ENCODE measurements at places on chromosomes 6 and 20.

DNA sequence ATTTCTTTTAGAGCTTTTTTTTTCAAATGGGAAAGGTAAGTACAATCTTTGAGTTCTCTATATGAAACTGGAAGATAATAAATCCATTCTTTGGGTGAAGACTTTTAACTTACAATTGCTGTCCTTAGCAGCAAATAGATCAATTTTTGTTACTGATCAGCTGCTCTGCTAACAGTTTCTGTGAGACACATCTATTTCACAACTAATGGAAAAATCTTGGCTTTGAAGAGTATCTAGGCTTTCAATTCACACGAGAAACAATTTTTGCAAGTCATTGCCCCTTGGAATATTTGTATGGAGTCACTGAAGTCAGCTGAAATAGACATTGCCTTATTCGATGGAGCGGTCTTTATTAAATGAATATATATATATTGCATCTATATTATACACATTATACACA lies 20.5 kb upstream of the ARG1 start:
- no peak for DNase-seq

- DNase-seq = peak; percentile 64
These were observed 719 bp upstream of the EDN1 start for GRCh38 chr6:12289365-12289919.

- DNase-seq = no peak
These were observed 5.0 kb downstream of the MARCKS start for GRCh38 chr6:113862112-113862511.

GRCh38 chr20:23867152-23867776 lies 12.3 kb downstream of the CST5 start:
- peak; percentile 46 for DNase-seq

GRCh38 chr6:105357165-105357564 lies 45.7 kb downstream of the PREP start:
- no peak for DNase-seq

- DNase-seq = no peak
These were observed 359.9 kb upstream of the EPHA7 start for GRCh38 chr6:93779086-93779841.

GRCh38 chr6:142551274-142551811 lies 249.5 kb downstream of the ADGRG6 start:
- no peak for DNase-seq

DNA sequence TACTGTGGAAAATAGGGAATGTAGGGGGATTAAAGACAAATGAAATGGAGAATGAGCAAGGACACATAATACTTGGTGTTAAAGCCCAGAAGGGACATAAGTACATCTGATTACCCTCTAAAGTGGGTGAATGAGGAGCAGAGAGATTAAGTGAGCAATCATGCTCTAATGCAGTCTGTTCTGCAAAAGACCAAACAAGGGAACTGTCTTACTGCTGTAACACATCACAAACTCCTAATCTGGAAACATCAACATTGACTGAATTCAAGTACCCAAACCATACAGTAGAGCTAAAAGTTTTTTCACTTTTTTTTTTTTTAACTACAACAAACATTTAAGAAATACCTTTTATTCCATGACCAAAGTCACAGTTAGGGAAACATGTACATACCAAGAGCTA lies 19.3 kb upstream of the SLC17A4 start:
- DNase-seq = no peak

DNA sequence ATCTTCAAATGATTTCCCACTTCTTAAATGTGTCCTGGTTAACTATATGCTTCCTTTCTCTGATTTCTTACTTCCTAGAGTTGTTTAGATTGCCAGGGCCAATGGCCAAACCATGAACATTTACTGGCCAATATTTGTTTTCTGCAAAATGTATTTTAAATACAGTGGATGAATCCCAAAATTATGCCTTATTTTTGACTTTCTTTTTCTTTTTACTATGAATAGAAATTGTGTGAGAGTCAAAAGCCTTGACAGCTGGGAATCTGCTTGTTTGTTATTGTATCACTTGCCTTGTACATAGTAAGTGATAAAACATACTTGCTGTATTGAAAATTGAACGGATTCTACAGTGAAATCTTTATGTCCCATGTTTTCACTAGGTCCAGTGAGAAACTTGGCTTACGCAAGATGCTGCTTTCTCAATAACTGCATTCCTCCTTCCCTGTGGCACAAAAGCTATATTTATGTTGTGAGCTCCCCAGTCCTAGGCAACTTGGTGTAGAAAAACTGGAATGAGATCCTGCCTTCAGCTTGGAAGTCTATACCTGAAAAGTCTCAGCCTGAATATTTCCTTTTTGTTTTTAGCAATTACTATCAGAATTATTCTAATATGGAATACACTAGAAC lies 295.2 kb downstream of the EPHA7 start:
- DNase-seq = no peak

GRCh38 chr6:161837449-161837735 lies 563.5 kb upstream of the AGPAT4 start:
- no peak for DNase-seq

DNA sequence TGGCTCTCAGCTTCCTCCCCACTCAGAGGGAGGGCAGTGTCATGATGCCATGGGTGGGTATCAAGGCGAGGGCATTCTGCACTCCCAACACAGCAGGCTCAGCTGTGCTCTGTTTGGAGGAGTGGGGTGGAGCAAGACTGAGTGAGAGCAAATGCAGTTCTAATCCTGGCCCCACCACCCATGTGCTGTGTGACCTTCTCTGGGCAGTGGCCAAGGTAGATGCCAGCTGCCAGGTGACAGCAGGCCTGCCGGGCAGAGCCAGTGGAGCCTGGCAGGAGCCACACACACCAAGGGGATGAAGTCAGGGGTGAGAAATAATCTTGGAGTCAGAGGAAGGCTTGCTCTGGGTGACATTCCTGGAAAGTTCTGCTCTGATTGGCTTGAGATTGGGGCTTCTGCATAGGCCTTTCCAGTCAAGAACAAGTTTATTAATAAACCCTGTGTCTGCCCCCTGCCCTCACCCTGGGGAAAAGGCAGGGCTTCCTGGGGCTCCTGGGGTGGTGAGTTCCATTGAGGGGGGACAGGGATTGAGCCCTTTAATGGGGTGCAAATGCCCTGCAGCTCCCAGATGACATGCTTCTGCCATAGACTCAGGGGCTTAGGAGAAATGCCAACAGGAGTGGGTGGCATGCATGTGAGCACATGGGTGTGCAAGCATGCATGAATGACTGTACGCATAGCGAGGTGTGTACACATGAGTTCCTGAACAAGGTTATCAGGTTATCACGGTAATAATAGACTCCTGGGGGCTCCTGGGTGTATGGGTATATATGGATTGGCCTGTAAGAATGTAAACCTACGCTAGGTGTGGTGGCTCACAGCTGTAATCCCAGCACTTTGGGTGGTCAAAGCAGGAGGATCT lies 134.2 kb downstream of the MRPL14 start:
- DNase-seq = no peak

- peak; percentile 61 for DNase-seq
These were observed 538.5 kb downstream of the CD83 start for GRCh38 chr6:14656078-14656521.

GRCh38 chr6:168616816-168617765 lies 176.1 kb downstream of the SMOC2 start:
- DNase-seq = no peak

DNA sequence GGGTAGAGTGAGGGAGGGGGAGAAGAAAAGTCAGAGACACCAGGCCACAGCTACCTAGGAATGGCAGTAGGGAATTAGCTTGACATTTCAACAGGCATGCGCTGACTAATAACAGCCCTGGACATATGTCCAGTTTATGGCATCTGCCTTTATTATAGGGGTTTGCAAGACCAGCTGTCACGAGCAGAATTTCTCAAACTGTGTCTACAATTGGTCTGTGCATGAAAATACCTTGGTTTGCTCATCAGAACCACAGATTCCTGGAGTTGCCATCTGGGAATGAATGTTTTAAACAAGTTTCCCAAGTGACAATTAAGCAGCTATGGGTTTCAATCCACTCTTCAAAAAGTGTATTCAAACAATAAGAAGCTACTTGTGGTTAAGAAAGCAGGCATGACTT lies 110.3 kb upstream of the ENPP5 start:
- DNase-seq = no peak

DNA sequence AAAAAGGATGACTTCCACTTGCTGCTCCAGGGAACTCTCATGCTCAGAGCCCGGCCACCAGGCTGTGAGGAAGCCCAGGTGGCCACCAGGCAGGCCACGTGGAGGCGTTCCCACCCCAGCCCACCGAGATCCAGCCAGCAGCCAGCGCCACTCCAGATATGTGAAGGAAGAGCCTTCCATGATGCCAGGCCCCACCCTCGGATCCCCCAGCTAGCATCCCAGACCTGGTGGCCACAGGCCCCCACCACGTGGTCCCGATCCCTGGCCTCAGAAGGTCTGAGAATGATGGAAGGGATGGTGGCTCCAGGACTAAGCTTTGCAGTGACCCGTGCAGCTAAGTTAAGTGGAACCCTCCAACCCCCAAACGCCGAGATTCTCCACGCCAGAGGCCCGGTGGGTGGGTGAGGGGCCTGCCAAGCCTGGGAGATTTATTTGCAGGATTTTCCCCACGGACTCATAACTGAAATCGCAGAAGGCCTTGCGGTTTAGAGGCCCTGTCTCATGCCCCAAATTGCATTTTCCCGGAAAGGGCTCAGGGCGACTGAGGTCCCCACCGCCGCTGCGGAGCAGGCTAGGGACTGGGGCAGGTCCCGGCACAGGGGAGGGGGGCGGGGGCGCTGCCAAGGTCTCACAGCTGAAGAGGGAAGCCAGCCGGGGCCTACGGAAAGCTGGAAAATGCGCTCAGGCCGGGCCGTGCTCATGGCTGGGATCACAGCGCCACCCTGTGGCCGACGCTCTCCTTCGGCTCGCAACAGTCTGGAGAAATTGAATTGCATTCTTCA lies 31.1 kb upstream of the CST7 start:
- DNase-seq = peak; percentile 50

DNA sequence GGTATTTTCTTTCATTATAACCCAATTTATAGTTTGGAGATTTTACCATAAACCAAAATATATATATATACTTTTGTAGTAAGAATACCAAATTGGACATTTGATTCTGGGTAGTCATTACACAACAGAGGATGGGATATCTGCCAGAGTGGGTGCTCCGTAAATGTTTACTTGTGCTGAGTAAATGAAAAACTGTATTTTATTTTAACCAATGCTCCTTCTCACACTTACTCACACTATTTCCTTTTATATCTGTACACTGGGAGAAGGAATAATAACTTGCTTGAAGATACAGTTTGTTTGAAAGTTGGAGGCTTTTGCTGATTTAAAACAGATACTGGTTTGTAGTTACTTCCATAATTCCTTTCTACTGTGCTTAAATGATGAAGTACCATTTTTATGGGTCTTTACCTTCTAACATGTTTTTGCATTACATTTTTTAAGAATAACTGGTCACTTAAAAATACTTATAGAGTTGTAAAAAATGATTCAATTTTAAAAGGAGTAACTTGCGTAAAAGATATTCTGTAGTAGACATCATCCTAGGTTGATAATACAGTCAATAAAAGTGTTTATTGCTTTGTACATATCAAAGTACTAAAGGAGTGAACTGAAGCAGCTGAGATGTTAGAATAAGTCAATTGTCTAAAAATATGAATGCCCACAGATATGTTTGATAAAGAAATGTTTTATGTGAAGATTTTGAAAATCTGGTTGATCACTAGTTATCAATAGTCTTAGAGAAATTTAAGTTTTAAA lies 411.7 kb downstream of the UTRN start:
- DNase-seq = no peak

GRCh38 chr20:21573259-21573658 lies 59.4 kb upstream of the NKX2-2 start:
- no peak for DNase-seq

GRCh38 chr20:48550814-48551213 lies 277.0 kb downstream of the PREX1 start:
- DNase-seq = no peak

GRCh38 chr20:21684671-21685070 lies 20.8 kb upstream of the PAX1 start:
- DNase-seq = no peak

DNA sequence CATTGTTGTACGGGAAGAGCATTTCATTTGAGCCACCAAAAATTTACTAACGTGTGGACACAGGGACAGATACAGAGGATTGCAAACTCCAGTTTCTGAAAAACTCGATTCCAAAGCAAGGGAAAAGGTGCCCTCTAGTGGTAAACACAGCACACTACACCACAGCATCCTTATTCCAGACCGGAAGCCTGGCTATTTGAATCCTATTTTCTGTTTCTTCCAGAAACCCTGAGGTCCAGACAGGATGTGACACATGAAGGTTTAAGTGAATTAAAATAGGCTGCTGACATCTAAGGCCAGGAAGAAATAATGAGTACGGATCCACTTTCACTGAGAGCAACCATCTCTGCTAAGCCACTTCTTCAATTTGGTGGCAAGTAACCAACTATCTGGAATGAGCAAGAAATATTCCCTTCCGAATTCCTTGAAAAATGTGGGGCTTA lies 31.8 kb upstream of the GMPR start:
- peak; percentile 75 for DNase-seq

DNA sequence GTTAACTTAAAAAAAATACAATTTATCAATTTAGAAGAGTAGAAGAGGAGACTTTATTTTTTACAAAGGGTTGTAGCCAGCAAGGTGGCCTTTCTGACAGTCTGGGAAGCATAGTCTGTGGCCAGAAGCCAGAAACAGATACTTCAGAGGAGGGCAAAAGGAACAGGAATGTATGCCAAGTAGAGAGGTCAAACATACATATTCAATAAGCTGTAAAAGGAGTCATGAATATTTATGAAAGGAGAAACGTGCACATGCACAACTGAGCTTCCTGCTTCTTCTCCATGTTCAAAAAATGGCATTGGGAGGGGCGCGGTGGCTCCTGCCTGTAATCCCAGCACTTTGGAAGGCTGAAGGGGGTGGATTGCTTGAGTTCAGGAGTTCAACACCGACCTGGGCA lies 43.9 kb upstream of the FAM184A start:
- DNase-seq = no peak

- no peak for DNase-seq
These were observed 50.0 kb upstream of the SUPT3H start for GRCh38 chr6:45427726-45428125.

DNA sequence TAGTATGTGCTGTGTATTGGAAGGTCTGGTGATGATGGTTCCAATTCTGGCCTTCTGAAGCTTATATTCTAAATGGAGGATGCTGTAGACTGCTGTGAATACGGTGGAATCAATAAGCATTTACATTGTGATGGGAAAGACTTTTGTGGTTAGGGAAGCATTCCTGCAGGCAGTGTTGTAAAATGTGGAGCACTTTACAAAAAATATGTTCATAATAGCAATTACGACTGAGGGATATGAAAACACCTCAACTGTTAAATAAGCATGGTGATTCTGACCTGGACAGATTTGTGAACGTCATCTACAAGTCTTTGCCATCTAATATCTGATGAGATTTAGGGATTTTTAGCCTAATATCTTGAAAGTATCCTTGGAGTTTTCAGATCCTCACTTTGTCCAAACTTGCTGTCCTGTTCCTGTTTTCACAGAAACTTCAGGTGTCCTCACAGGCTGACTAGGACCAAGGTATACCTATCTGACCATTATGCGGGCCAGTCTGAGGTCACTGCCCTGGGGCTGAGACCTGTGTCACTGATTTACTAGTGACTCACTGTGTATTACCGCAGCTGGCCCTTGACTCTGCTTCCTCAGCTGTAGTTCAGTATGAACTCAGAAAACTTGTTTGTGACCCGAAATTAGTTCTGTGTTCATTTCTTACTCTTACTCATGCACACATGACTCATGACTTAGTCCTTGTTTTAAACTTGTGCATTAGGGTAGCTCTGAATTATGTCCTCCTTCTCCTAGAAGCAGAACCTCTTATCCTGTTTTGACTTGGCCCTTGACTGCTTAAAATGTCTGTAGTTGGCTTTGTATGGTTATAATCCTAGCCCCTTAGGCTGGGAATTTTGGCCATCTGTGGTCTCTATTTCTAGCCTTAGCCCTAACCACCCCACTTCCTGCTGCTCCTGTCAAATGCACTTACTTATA lies 343.0 kb downstream of the CDKAL1 start:
- DNase-seq = no peak

- DNase-seq = peak; percentile 24
These were observed 659 bp downstream of the CEP85L start for GRCh38 chr6:118650582-118651281.

Measured in OCI-LY7 (cell line).